ENCODE measurements at places on chromosomes 3 and 15.

DNA sequence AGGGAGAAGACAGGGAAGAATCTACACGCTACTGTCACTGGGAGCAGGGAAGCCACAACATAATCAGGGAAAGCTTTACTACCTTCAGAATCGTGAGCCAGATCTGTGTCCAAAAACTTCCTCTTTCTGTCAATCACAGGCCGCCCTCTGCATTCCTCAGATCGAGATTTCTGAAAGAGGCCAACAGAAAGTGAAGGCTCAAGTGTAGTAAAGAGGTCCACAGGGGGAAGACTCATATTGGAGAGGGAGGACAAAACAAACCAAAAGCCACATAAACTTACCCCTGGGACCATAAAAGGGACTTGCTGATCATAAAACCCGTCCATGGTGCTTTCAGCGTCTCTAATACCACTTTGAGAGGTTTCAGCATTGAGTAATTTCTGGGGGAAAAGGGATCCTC lies 3.3 kb downstream of the ETV5 start:
- no peak for DNase-seq

DNA sequence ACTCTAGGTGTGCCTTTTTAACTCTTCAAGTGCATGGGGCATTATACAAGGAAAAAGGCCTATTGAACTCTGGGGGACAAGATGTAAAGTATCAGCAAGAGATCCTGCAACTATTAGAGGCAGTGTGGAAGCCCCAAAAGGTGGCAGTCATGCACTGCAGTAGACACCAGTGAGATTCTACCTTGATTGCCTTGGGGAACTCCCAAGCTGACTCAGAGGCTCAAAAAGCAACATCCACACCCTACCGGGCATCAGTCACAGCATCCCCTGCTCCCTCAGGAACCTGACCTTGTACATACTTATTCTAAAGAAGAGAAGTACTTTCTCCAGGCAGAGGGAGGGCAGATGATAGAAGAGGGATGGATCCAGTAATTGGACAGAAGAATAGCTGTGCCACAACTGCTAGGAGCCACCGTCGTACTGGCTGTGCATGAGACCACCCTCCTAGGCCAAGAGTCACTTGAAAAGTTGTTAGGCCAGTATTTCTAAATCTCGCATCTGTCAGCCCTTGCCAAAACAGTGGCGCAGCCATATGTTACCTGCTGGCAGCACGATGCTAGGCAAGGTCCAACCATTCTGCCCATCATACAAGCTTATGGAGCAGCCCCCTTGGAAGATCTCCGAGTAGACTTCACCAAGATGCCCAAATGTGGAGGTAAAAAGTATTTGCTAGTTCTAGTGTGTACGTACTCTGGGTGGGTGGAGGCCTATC lies 523.1 kb upstream of the FRG2C start:
- no peak for DNase-seq

DNA sequence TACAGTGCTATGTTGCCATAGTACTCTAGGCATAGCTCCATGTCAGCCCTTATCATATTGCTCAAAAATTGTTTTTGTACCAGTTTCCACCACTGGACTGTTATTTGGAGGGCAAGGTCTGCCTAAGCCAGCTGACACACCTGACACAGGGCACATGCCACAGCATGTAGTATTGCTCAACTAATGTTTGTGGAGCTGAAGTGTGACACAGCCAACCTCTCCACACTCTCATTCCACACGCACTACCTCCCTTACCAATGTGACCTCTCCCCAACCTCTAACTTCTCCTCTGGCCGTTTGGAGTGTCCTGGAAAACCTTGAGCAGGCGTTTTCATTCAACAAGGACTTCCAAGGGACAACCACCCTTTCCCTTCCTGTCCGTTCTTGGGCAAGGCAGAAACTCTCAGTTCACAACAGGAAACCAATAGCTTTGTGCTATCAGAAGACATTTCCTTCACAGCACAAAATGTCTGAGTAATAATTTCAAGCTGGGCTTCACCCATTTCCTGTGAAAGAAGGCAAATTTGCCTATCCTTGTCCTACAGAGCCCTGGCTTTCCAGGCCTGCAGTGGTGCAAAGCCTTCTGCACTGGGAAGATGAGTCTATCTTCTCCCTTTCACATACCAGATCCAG lies 38.4 kb downstream of the TLNRD1 start:
- DNase-seq: no peak

DNA sequence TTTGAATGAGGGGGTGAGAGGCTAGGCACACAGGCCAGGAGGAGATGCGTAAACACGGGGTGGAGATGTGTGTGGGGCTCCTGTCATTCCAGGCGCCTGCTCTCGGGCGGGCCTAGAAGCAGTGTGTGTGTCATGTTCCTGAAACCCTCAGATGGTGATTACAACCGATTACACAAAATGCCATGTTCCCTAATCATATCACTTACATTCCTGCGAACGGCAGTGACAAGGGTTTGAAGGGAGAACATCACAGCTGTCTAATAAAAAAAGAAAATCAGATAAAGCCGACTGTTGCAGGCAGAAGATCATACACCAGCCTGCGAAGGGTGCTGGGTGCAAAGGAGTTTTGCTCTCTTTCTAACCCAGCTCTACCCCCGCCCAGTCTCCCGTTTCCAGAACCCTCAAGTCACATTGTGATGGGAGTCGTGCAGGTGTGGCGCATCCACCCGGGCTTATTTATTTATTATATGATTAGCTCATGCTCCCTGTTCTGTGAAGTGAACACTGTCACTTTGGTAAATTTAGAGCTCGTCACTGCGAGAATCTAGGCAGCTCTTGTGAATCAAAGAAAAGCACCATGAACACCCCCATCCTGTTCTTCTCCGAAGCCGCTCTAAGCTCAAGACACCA lies 140.3 kb downstream of the NR2F2 start:
- DNase-seq: no peak

DNA sequence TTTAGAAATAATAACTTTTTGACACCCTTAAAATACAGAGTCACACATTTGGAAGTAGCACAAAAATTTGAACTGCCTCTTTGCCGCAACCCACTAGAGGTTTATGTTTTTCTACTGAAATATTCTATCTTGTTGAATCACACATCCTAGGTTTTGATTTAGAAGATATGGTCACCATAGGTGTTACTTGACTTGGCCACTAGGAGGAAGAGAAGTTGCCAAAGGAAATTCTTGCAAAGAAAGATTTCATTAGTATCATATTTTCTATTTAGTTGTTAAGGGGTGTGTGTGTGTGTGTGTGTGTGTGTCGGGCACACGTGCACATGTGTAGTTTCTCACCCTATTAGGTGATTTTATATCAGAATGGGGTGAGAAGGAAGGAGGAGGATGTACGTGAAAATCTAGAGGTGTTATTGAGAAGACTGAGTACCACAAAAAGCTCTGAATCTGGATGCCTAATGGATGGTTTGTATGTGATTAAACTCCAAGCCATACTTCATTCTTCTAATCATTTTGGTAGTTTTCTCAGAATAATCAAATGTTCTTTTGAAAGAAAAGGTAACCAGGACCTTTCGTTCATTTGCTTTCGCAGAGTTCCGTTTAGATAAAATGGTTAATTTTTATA lies 31.5 kb downstream of the ZFAND6 start:
- no peak for DNase-seq

- DNase-seq: peak; percentile 4
Measured at GRCh38 chr3:129033633-129034321, 26.8 kb upstream of the GP9 start.

DNA sequence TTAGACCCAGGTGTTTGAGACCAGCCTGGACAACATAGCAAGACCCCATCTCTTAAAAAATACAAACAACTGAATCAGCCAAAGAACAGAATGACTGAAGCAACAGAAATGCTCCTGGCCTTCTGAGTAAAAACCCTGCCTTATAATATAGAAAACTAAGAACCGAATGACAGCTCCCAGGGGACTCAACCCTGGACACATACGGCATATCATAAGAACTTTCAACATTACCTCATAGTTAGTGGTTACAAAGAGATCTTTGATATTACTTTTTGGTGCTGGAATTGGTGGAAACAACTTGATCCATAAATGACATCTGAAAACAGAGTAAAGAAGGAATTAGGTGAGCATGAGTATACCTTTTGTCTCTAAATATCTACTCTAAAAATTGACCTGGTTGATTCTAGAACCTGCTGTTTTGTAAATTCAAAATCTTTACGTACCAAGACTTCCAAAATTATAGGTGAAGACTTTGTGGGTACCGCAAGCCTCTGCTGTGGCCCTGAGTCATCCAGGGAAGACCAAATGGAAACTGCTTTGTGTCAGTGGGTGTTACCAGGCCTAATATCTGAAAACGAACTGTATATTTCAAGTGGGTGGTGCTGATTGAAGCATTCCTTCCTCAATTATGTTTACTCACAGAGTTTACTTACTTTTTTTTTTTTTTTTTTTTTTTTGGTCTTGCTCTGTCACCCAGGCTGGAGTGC lies 35.5 kb downstream of the IL5RA start:
- DNase-seq: no peak

GRCh38 chr15:25510146-25510545 lies 71.3 kb upstream of the UBE3A start:
- no peak for DNase-seq

- DNase-seq: no peak
Measured at GRCh38 chr15:67446449-67446848, 74.5 kb upstream of the C15orf61 start.

DNA sequence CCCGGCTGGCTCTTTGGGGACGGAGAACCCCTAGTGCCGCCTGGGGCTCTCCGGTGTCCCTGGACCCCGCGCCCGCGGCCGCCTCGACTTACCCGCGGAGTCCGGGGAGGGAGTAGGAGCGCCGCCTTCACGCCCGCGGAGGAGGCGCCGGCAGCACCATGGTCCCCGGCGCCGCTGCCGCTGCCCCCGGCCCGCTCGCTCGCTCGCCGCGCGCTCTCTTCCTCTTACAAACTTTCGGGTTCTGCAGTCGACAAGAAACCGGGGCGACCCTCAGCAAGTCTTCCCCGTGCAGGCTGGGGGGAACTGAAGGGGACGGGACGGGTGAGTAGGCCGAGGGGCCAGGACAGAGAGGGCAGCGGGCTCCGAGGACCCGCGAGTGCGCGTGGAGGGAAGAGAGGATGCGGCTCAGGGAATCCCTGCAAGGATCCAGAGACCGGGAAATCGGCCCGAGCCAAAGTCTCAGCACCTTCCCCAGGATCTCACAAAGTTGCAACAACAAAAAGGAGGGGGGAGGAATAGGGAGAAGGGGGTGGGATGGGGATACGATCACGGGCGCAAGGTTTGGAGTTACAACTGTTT lies 2.0 kb downstream of the FOXP1 start:
- DNase-seq: peak; percentile 71

DNA sequence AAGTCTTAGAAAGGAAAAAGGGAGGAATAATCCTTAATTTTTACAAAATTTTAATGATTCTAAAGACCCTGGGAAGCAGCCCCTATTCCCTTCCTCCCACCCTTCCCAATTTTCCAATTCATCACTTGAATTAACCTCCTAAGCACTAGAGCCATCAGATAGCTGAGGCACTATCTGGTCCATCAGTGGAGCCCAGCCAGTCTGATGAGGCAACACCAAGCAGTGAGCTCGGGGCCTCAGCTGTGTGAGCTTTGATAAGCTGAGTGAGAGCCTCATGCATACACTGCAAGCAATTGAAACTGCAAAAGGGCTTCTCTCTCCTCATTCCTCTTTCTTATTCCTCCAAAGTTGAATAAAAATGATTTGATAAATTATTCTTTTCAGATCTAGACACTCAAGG lies 31.9 kb downstream of the TUSC7 start:
- DNase-seq: peak; percentile 11

GRCh38 chr3:33372218-33373081 lies 67.8 kb downstream of the UBP1 start:
- DNase-seq: peak; percentile 55

GRCh38 chr3:3587647-3587972 lies 211.6 kb upstream of the LRRN1 start:
- DNase-seq: no peak

DNA sequence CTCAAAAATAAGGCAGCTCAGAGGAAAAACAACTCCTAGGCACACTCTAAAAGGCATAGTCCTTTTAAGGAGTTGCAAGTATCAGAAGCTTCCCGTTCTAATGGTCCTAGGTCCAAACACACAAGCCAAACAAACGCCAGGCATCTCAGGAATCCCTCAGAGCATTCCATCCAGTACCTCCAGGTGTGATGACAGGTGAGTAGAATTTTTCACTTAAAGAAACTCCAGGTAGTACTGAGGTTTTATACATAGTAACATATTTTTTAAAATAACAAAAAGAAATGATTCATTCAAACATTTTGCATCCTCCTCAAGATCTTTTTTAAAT lies 1092.3 kb downstream of the TUSC7 start:
- DNase-seq: no peak

DNA sequence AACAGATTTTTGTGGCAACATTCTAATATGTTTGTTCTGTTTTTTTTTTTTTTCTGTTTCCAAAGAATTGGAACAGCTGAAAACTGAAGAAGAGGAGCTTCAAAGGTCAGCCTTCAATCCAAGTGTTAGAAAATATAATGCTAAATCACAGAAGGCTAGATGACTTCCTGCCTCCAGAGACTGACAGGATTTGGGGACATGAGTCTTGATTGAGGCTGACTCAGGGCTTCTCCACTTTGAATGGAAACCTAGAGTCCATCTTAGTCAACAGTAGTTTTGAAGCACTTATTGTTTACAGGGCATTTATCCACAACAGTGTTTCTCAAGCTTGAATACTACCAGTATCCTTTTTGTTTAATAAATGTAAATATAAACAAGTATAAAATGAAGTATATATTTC lies 44.5 kb upstream of the RAD51 start:
- DNase-seq: no peak

- DNase-seq: no peak
Measured at GRCh38 chr3:80159990-80160506, 392.2 kb upstream of the ROBO1 start.

DNA sequence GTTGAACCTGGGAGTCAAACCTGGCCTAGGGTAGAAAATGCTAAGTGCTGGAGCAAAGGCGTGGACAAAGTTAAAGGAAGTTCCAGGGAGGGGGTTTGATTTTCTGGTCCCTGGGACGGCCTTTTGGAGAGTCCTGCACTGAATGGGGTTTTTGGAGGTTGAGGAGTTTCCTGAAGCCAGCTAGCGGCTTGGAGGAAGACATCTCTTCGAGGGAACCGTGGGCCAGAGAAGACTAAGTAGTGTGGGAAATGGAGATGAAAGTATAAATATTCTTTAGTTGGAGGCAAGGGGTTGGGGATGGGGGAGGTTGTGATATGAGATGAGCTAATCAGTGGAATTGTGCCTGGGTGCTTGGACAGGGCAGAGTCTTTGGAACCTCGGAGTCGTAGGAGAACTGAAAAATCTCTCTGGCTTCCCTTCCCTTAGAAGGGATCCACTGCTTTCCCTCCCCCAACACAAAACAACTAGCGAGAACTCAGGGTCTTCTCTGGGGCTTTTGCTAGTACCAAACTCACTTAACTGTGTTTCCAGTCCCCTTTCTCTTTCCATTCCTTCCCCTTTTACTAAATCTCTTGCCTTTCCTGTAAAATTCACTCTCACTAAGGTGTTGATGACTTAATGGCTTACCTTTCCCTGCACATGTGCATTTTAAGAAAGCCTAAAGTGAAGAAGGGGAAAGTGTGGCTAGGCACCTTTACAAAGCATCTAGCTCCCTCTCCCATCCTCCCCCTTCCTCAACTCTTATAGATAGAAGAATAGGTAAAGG lies 1.0 kb downstream of the LPP start:
- no peak for DNase-seq

DNA sequence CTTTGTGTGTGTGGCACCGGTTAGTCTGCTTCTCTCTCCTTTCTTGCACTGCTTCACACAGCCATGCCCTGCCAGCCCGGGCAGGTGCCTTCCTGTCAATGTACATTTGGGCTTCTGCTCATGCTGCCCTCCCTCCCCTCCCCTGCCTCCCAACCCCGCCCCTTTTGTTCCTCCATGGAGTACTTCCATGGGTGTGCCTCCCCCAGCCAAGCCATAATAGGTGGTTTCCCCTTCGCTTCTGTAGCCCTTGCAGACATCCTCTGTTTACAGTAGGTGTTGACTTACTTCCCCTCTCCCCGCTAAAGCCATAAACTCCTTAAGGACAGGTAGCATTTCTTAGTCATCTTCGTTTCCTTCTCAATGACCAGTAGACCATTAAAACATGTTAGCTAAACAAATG lies 31.8 kb upstream of the CRTC3 start:
- no peak for DNase-seq
